ENCODE measurements at places on chromosomes 4 and X.

GRCh38 chr4:107793996-107794395 lies 30.7 kb upstream of the SGMS2 start:
- DNase-seq = no peak

GRCh38 chr4:82900066-82900410 lies 497 bp upstream of the THAP9 start:
- DNase-seq = peak; percentile 58

GRCh38 chrX:17732138-17732783 lies 5.0 kb upstream of the SCML1 start:
- DNase-seq = no peak

GRCh38 chr4:151012820-151013219 lies 2.3 kb downstream of the LRBA start:
- peak; percentile 43 for DNase-seq

- no peak for DNase-seq
These were observed 19.2 kb downstream of the FLNA start for GRCh38 chrX:154355094-154355775.

GRCh38 chr4:24924309-24924781 lies 11.5 kb upstream of the CCDC149 start:
- peak; percentile 90 for DNase-seq

DNA sequence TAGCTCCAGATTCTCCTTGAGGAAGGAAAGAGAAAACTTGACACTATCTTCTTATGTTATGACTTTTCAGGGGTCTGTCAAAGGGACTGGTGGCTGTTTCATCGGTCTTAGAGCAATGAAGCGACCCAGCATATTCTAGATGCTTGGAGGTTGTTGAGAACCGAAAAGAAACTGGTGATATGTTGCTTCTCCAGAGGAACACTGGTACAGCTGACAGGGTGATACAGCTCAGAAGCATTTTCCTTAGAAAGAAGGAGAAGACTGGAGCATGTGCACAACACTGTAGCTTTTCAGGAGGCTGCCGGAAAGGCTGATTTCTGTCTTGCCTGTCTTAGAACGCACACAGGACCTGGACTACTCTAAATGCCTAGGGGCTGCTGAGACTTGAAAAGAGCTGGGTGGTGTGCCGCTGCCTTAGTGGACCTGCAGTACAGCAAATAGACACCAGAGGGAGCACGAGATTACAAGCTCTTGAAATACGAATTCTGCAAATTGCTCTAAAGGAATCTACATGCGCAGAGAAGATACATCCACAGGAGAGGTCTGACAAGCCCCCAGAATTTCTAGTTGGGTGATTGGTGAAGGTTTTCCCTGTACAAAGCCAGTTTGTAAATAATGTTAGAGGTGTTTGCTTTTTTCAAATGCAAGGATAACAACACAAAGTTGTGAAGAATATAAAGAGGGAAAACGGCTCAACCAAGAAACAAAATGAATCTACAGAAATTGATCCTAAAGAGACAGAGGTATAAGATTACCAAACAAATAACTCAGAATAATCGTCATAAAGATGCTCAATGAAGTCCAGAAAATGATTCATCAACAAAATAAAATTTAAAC lies 223.1 kb upstream of the DMD start:
- DNase-seq = peak; percentile 28

- DNase-seq = no peak
These were observed 63.8 kb upstream of the NOCT start for GRCh38 chr4:138951764-138952163.

- DNase-seq = peak; percentile 5
These were observed 76.7 kb downstream of the FHIP1A start for GRCh38 chr4:151485541-151486131.

- DNase-seq = no peak
These were observed 104.4 kb downstream of the ARSF start for GRCh38 chrX:3145716-3146115.

- peak; percentile 79 for DNase-seq
These were observed 113.9 kb downstream of the NYX start for GRCh38 chrX:41561045-41561444.

GRCh38 chrX:121546317-121546716 lies 498.9 kb downstream of the GLUD2 start:
- DNase-seq = no peak

DNA sequence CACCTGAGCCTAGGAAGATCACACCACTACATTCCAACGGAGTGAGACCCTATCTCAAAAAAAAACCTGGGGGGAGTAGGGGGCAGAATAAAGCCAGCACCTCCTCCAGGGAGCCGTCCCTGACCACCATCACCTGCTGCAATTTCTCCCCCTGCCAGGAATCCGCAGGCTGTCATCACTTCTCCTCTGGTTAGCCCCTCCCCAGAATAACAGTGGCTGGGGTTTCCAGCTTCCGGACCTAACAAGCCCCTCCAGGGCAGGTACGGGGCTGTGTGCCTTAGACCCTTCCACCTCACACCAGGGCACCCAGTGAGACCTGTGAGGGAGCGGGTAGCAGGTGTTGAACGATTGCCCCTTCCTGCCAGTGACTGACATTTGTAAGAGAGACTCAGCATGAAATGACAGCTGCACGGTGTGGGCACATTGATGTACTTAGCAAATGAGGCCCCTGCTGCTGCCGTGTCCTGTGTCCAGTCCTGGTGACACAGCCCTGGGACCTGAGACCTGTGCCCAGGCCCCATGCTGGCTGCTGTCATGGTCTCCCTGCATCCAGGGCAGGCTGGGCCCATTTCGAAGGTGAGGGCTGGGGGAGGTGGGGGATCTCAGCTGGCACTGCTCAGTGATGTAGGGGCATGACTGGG lies 6.7 kb upstream of the WFS1 start:
- no peak for DNase-seq

DNA sequence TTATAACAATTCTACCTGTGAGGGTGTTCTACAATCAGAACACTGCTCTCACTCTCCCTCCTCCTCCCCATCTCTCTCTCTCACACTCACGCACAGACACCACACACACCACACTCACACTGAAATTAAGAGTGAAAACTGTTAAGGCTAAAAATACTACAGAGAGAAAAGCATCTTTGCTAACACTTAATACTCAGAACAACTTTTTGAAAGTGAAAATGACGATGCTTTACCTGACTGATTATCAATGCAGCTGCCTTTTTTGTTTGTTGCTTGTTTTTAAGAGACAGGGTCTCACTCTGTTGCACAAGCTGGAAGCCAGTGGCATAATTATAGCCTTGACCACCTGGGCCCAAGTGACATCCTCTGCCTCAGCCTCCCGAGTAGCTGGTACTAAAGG lies 222.4 kb downstream of the APBB2 start:
- DNase-seq = no peak

- DNase-seq = no peak
These were observed 130.9 kb downstream of the TMEM164 start for GRCh38 chrX:110133735-110134370.

GRCh38 chr4:16916719-16917337 lies 18.4 kb upstream of the LDB2 start:
- DNase-seq = peak; percentile 69

DNA sequence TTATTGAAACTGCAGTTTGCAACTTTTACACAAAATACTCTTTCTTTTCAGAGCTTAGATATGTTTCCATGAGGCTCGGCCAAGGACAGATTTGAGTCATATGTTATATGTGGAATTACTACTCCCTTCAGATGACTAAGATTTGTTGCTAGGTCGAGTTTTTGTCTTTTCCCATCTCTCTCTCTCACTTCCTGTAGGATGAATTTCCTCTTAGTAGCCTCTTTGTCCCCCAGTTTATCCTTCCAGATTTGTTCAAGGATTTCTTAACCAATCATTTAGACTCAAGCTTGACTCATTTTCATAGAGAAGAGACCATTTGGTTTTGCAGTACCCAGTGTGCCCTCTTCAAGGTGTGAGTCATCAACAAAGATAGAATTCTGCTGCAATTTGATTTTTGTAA lies 209.2 kb downstream of the GLUD2 start:
- no peak for DNase-seq

GRCh38 chr4:8391972-8392371 lies 48.6 kb downstream of the ACOX3 start:
- peak; percentile 59 for DNase-seq

DNA sequence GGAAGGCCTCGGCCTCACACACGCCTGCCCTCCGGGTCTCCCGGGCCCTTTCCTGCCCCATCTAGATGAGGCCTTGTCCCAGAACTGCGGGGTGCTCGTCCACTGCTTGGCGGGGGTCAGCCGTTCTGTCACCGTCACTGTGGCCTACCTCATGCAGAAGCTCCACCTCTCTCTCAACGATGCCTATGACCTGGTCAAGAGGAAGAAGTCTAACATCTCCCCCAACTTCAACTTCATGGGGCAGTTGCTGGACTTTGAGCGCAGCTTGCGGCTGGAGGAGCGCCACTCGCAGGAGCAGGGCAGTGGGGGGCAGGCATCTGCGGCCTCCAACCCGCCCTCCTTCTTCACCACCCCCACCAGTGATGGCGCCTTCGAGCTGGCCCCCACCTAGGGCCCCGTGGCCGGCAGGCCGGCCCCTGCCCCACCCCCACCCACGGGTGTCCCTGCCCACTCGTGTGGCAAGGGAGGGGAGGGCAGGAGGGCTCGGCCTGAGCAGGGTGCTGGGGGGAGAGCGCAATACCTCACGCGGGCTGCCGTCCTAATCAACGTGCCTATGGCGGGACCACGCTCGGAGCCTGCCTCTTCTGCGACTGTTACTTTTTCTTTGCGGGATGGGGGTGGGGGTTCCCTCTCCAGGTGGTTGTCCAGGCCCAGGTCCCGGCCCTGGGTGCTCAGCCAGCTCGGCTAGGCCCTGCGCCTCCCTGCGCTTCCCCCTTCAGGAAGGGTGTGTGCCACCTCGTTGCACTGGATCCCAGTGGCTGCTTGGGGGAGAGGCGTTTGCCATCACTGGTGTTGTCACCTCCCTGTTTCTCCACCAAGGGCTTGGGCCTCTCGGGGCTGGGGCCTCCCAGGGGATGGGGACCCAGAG lies 3.1 kb downstream of the DUSP9 start:
- DNase-seq = no peak

DNA sequence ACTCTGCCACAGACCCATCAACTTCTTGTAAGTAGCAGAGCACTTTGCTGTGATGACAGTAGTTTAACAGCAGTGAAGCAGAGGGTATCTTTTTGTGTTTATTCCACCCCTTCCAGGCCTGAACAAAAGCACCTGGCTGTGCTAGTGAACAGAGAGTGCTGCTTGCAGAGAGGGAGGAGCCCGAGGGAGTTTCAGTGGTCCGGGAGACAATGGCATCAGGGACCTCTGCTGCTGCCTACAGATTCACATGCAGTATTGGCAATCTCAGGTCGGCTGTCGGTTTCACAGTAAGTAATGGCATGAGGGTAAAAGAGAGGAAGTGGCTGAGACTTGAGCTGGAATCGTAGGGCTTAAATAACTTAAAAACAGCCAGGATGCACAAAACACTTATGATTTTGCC lies 755.8 kb downstream of the RPA4 start:
- no peak for DNase-seq

GRCh38 chr4:54165011-54165410 lies 64.1 kb upstream of the PDGFRA start:
- peak; percentile 49 for DNase-seq

DNA sequence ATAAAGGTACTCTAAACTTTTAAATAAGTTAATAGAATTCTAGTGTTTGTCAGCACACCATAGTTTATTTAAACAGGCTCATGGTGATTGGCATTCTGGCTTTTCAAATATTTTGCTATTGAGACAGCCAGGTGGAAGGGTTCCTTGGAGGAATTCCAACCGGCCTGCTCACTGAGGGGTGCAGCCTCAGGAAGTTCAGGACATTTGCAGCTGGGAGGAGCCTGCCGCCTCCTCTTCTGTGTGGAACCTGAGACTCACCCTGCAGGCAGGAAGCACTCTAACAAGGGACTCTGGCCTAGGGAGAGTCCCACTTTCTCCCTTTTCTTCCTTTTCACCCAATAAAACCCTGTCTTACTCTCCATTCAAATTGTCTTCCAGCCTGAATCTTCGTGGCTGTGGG lies 1328.0 kb downstream of the FSTL5 start:
- DNase-seq = no peak

DNA sequence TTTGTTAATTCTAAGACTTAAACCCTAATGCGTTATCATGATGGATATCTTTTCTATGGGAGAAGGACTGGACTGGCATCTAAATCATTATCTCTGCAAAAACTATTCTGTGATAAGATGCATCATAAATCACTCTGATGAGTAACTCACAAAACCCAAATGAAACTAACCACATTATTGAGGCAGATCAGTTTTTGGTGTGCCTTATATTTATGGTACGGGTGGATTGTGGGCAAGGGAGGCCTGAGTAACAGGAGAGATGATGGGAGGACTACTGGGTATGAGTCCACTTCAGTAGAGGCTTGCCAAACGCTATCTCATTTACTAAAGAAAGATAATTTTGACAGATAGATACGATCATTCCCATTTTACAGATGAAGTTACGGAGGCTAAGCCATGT lies 66.4 kb upstream of the GUCY1A1 start:
- DNase-seq = no peak

DNA sequence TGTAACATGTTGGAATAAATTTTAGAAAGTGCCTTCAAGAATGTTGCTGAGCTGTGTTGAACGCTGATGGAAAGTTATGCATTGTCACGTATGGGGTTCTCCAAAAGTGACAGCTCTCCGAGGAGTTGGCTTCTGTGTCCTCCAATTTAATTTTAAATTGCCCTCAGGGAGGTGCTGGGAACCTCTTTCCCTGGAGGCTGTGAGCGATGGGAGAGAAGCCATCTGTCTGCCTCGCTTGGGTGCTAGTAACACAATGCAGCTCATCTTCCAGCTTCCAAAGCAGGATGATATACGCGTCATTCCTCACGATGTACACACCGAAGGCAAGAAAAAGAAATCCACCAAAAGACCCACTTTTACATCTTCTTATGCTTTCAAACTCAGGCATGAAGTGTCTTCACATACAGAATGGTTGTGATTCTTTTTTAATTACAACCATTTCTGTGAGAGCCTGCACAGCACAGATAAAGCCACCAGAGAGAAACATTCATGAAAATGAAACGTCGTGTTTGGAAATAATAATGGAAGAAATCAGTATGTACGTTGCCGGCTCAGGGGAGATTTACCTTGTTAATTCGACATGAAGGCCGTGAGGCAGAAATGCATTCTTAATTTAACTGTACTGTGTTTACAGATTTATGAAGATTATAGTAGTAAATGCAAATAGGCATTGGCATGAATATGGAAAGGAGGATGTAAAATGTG lies 218.9 kb downstream of the ASMT start:
- DNase-seq = no peak

All from ELR (cell line).